Retinal pigment epithelial cell (primary cell): ENCODE measurements at places on chromosomes 12 and 14.

GRCh38 chr14:38623661-38624060, 367.8 kb upstream of the CLEC14A start:
- DNase-seq: no peak

DNA sequence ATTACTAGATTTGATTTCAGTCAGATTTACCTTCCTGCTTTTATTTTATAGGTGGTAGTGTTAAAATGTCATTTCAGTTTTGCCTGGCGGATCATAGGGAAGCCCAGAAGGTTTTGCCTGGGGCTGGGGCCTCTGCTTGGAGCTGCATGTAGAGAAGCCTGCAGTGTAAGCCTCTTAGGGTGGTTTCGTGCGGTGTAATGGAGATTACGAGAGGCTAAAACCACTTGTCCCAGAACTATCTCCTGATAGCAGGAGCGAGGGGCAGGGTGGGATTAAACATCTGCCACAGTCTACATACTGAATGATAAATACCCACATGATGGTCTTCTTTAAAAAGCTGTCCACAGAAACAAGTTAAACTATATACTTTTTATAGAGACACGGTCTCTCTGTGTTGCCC, 35.0 kb upstream of the DICER1 start:
- DNase-seq: no peak

DNA sequence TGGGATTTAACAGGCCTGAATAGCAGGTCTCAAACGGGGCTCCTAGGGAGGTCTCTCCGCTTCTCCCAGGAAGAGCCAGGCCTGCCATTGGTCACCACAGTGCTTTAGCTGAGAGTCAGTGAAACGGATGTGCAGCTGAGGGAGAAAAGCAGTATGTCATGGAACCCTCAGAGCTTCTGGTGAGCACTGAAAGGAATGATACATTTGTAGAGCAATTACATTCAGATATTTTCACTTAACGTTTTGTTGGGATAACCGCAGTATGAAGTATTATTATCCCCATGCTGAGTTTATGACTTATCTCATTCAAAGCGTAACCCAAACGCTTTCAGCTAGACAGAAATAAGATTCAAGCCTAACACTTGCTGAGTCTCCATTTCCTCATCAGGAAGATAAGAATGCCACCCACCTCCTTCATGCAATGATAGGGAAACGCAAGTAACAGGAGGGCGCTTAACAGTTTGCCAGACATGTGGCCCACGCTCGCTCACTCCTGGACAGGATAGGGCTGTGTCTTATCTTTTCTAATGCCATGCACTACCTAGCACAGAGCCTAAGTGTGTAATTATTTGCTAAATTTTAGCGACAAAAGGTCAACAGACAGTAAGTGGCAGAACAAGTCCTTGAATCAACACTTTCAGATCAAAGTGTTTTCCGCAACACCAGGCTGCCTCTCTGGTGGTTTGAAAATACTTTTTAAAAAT, 28.2 kb downstream of the DAD1 start:
- DNase-seq: no peak

- DNase-seq: no peak
Measured at GRCh38 chr14:21505012-21505553, 6.1 kb downstream of the METTL3 start.

DNA sequence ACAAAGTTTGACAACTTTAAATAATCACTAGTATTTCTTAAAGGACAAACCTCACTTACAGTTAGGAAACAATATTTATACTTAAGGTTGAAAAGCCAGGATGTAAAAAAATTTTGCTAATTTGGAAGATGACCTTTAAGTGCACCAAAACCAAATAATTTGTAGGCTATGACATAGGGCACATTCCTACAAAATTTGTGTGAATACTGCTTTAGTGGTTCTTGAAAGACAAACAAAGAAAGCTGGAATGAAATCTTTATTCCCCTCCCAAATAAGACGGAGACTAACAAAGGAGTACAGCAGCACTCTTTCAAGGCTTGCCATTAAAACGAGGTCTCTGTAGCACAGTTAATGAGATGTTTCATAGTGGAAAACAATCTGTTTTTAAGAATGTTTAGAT, 45.6 kb downstream of the MSRB3 start:
- DNase-seq: no peak

DNA sequence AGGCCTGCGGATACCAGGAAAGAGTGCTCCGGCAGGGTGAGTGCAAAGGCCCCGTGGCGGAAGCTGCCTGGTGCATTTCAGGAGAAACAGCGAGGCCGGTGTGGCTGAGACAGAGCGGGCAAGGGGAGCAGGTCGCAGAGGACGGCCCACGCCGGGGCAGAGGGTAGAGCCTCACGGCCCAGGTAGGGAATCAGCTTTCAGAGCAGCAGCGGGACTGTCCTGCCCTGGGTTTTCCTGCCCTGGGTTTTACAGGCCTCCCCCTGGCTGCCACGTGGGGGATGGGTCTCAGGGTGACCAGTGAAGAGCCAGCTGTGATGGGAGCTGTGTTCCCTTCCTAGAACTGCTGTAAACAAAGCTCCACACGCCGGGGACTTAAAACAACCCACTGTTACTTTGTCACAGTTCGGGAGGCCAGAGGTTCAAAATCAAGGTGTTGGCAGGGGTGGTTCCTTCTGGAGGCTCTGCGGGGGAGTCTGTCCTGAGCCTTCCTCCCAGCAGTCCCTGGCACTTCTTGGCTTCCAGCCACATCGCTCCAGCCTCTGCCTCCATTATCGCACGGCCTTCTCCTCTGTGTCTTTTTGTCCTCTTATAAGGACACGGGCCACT, 10.4 kb downstream of the NCOR2 start:
- no peak for DNase-seq

DNA sequence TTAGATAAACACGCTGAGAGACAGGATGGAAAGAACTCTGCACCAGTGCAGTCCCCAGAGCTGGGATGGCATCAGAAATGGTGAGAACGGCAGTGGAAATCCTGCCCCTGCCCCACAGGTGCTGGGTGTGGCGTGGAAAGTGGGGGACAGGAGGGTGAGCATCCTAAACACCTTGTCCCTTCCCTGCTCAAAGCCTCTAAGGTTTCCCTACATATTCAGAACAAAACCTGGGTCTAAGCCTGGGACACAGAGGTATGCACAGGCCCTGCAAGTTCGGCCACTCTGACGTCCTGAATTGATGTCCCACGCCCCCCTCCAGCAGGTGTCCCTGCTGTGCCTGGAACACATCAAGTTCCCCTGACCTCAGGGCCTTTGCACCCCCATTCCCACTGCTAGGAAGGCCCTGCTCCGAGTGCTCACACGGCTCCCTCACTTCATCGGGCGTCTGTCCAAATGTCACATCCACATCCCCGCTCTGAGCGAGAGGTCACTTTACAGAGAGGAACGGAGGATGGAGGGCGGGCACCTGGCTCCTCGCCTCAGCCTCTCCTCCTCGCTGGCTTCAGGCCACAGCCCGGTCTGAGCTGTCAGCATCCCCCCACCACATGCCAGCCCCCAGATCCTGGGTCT, 38.5 kb upstream of the SFSWAP start:
- no peak for DNase-seq

DNA sequence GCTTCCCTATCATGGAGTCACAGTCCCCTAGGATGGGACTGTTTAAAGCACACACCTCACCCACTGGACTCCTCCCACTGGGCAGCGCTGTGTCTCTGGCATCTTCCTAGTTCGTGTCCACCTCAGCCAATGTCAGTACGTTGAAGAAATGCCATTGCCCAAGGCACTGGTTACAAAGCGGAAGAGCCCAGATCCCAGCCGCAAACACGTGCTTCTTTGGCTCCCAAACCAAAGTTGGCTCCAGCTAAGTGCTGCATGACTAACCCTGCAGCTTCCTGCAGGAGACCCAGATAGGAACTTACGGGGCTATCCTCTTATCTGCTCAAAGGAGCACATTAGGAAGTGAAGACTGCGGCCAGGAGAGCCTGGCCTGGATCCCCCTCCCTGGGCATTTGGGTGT, 9.3 kb downstream of the SYNE3 start:
- no peak for DNase-seq

DNA sequence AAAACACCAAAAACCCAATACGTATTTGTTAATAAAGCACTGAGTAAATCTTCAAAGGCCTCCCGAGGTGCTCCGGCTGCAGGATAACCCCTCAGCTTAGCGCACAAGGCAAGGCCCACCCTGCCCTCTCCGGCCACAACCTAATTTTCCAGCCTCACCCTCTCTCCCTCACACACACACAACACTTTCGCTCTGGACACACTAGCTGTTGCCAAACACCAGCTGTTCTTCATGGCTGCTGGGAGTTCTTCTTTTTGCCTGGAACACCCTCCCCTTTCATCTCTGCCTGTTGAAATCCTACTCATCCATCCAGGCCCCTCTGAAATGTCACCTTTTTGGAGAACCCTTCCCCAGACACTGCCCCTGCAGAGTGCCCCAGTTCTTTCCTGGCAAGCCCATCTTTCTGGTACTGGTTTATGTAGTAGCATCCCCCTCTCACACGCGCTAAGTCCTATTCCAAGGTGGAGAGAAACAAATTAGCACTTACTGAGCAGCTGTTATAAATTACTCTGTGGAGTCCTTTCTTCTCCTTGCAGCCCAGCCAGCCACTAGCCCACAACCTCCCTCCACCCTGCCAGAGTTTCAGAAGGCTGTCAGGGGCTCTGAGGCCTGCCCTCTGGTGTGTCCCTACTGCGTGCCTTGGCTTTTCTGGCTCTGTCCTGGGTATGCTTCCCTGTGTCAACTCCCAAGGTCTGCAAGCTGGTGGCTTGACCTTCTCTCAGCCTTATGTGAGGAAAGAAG, 805 bp upstream of the CRACR2A start:
- no peak for DNase-seq

DNA sequence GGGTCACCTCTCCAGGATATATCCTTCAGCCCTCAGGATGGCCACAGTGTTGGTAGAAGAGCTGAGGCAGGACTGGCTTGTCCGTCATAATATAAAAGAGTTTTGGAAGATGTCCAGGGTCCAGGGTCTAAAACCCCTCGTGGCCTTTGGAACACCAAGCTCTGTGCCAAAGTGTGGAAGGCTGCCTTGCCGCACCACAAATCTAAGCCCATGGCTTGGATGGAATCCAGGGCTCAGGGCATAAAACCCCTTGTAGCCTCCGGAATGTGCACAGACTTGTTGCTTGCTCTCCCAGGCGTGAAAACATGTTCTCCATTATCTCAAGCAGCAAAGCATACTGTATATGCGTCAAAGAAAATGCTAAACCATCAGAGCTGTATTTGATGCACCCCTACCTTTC, 46.7 kb downstream of the TNFAIP2 start:
- DNase-seq: no peak

- no peak for DNase-seq
Measured at GRCh38 chr14:105193916-105194782, 13.0 kb upstream of the NUDT14 start.

GRCh38 chr12:81546811-81547210, 212.3 kb downstream of the PPFIA2 start:
- no peak for DNase-seq

DNA sequence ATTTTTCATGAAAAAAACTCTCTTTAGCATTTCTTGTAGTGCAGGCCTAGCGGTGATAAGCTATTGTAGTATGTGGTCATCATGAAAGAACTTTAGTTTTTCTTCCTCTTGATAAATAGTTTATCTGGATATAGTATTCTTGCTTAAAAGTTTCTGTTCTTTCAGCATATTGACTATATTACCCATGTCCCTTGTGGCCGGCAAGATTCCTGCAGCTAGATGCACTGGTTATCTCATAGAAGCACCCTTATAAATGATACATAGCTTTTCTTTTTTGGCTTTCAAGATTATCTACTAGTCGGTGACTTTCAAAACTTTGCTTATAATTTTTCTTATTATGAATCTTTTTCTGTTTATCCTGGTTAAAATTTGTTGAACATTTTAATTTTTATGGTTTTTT, 234.8 kb downstream of the ALG10 start:
- DNase-seq: no peak

DNA sequence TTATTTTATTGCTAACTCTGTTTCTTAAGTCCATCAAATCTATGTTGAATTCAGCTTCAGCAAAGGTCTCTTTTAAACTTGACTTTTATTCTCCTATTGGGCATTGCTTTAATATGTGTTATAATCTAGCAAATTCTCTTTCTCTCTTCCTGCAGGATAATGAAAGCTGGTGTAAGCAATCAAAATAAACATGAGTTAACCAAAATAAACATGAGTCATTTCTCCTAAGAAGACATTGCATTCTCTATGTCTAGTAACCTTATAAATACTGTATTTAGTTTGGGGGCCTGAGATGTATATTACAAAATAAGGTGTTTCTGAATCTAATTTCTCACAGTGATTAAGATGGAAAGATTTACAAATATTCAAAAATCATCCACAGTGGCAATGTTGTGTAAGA, 739.1 kb upstream of the ATXN7L3B start:
- DNase-seq: no peak

- no peak for DNase-seq
Measured at GRCh38 chr12:115619889-115620288, 657.6 kb downstream of the MED13L start.

DNA sequence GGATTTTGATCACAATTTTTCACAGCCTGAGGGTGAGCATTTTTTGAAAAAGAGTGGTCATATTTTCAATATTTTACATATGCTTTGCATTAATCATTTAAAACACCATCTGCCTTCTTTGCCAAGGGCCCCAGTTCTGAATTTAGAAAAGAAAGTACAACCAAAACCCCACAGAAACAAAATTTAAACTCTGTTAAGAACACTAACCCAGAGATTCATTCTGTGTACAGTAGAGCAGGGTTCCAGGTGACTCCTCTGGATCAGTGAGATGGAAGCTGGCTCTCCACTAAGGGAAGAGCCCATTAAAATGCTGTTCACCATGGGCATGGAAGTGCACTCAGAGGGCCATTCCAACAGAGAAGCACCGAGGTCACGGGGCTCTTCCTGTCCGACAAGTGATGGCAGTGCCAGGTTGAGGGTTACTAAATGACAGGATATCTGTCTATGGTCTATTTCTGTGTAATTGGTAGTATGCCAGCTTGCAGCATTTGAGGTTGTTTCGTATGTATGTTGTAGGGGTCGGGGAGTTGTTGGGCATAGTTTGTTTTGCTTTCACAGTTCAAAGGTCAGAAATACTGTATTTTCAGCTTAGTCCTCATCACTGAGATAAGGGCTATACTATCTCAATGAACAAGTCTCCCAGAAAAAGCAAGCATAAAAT, 95.9 kb downstream of the SLC35F4 start:
- no peak for DNase-seq

DNA sequence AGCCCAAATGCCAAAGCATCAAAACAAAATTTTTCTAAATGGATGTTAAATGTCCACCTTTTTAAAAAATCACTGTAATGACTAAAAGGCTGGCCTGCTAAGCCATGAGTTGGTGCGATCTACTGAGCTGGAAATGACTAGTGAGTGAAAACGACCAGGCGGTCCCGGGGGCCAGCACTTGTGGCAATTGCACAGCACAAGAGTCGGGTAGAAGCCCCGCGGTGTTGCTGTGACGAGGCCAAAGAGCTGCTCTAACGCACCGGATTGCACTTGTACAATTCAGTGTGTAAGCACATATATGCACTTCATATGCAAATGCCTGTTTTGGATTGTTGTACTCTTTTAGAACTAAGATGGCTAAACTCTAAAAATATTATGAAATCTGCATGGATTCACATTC, 64.1 kb upstream of the DYNC1H1 start:
- no peak for DNase-seq

GRCh38 chr12:38411426-38411825, 94.9 kb downstream of the ALG10B start:
- no peak for DNase-seq

GRCh38 chr12:97960741-97961608, 498.4 kb downstream of the RMST start:
- DNase-seq: no peak
